ENCODE measurements at places on chromosomes 7 and 10.

GRCh38 chr10:88661018-88661417 lies 3.2 kb upstream of the LIPF start:
- DNase-seq = no peak

GRCh38 chr7:43758029-43758821 lies at the start of gene BLVRA:
Gene BLVRA (plus strand): TSS chr7:43758680. CDS start chr7:43771159, 12,479 bp downstream.
- DNase-seq = peak; percentile 48

DNA sequence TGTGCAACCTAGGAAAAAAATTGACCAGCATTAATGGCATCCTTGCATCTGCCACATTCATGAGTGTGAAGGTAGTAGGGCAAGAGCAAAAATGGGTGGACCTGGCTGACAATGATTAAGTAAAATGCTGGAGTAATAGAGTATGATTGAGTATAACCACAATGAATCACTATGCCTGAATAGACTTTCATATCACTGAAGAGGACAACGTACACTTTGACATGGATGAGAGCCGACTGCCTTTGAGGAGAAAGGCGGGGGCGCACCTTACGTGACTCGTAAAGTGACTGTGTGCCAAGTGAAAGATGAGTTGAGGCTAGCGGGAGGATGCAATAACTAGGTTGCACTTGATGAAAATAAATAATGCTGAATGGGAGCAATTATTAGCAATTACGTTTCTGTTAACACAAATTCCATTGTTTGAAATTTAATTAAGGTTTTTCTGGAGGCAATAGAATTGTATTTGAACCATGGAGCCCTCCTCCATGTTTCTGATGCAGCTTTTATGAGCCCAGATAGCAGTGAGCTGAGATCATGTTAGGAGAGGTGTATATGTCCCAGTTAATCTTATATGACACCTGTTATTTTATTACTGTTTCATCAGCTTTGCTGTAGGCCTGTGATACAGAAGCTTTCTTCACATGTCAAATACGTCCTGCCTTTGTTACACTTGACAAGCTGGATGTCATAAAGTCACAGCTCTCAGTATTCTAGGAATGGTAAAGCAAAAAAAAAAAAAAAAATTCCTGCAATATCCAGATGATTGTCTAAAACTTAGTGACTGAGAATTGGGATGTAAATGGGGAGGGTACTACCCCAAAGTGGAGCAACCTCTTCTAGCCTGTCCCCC lies 596.5 kb downstream of the NXPH1 start:
- DNase-seq = no peak

- DNase-seq = no peak
Measured at GRCh38 chr10:17176091-17176490, 25.4 kb downstream of the TRDMT1 start.

DNA sequence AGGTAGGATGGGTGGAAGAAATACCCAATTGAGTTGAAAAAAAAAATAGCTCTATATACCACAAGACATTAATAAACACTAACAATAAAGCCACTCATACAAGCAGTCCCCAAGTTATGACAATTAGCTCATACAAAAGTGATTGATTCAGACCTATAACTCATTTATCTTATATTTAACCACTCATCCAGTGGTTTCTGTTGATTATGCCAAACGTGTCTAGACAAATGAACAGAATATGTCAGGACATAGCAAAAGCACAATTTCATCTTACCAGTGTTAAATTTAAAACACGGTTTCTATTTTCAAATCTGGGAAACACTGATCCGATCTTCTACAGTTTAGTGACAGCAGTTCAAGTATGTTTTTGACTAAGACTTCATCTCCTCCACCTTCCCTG lies 17.0 kb downstream of the ABI1 start:
- DNase-seq = no peak

DNA sequence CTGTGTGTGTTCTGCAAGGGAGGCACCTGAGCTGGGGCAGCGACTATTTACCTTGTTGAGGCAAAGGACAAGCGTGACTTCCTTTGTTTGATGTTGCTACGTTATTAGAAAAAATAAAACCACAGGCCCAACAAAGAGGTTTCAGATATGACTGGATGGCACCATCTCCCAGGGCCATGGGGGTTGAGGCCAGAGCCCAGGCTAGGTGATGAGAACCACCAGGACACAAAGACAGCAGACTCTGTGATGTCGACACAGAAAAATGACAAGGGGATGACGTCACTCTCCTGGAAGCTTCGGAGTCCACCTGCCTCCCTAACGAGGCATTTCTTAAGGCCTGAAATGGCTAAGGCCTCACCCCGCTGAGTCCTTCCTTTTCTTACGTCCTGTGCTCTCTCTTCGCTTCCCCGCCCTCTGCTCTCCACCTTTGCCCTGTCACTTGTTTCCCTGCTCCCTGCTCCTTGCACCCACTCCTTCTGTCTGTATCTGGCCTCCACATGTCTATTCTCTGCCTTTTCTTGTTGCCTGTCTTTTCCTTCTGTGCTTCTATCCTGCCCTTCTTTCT lies 83.0 kb upstream of the ADRB1 start:
- no peak for DNase-seq

GRCh38 chr7:2617325-2617905 lies 14.4 kb upstream of the TTYH3 start:
- DNase-seq = no peak

DNA sequence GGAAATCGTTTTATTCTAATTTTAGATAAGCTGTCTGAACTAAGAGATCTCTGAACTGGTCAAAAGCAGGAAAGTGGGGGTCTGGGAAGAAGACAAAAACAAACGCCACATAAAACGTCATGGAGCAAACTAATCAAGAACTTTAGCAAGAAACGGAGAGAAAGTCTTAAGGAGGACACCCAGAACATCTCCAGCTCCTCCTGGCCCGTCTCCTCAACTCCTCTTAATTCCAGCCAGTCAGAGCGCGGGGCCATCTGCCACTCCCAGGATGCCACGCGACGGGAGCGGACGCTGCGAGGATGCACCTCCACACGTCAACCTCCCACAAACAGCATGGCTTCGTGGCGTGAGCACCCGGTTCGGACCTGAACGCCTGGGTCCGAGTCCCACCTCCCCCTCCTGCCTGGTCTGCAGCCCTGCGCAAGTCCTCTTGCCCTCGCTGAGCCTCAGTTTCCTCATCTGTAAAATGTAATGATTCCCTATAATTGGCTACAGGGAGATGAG lies 598 bp downstream of the MMS19 start:
- DNase-seq = peak; percentile 36

DNA sequence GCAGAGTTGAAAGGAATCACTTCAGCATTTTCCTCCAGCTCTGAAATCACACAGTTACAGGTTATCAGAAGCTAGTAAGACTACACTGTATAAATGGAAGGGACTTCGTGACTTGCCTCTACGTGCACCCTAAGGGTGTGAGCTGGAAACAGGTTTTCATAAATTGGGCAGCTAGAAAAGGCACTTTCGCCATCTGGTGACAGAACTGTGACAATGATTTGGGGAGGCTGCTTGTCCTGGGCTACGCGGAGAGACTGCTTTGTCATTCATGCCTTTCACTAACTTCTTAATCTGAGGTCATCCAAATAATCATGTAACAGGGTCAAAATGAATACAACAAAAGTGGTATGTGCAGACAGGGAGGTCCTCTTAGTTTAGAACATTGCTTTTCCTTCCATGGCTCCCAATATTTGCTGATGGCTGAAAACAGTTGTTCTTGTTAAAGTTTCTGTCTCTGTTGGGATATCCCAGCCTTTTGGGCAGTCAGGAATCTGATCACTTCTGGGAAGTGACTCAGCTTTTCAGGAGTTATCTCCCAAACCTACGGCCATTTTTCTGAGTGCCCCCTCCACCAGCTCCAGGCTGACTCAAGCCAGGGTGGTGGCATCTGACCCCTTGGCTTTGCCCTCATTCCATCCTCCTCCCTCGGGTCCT lies 17.8 kb downstream of the VWC2 start:
- no peak for DNase-seq

DNA sequence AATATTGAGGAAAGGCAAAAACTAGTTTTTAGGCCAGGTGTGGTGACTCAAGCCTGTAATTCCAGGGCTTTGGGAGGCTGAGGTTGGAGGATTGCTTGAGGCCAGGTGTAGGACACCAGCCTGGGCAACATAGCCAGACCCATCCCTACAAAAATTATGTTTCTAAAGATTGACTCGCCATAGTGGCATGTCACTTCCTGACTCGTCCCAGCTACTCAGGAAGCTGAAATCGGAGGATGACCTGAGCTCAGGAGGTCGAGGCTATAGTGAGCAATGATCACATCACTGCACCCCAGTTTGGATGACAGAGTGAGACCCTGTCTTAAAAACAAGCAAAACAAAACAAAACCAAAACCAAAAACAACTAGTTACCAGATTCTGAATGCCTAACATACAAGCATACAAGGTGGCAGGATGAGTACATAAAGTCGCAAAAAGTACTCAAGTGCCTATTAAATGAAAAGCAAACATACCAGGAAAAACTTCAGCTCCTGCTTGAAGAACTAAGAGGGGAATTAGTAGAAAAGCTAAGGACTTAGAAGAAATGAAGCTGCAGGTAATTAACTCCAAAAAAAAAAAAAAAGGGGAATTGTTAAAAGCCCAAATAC lies 14.1 kb downstream of the ZNF398 start:
- DNase-seq = no peak

DNA sequence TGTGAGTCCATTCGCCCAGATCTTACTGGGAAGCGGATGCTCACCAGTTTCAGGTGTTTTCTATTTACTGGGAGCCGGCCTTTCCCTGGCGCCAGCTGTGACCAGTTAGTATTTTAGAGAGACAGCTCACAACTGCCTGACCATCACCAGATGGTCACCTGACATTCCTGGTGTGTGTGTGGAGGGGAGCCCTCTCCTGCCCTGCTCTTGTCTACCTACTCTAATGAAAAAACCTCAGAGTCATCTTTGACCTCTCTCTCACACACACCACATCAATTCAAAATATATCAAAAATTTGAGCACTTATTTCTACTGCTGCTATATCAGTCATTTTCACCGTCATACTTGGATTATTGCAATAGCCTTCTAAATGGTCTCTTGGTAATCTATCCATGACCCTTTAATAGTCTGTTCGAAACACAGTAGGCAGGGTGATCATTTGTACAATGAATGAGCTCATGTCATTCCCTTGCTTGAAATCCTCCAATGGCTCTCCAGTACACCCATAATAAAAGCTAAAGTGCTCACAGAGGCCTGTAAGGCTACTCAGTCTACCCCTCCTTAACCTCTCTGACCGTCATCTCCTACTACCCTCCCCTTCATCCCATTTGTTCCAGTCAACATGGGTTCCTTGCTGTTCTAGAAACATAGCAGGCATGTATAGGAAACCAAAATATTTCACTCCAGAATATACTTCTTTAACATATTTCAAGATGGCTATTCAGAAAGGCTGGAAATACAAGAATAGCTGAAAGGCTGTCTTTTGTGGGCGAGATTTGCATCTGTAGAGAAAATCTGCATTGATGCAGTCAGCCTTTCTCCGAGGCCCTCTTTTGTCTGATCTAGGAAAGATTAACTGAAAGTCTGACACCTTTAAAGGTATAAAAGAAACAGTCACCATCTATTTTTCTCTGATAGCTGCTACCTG lies 17.5 kb upstream of the NT5C3A start:
- no peak for DNase-seq

DNA sequence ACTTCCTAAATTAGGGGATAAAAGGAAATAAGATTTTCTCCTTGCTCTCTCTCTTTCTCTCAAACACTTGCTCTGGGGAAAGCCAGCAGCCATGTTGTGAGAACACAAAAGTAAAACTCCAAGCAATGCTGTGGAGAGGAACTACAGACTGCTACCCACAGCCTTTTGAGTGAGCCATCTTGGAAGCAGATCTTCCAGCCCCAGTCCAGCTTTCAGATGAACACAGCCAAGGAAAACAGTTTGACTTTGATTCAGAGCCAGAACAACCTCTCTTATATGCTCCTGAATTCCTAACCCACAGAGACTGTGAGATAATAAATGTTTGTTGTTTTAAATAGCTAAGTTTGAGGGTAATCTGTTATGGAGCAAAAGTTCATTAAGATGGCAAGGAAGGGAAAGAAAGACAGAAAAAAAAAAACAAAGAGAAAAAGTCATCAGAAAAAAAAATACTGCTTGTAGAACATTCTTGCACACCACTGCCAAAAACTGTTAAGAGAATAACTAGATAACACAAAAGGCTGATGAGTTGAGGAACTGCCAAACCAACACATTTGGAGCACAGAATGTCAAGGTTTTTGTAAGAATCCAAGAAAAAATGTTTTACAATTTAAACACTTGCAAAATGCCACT lies 20.9 kb upstream of the PRKAR2B start:
- DNase-seq = no peak

- DNase-seq = no peak
Measured at GRCh38 chr7:121043314-121044234, 55.1 kb downstream of the CPED1 start.

DNA sequence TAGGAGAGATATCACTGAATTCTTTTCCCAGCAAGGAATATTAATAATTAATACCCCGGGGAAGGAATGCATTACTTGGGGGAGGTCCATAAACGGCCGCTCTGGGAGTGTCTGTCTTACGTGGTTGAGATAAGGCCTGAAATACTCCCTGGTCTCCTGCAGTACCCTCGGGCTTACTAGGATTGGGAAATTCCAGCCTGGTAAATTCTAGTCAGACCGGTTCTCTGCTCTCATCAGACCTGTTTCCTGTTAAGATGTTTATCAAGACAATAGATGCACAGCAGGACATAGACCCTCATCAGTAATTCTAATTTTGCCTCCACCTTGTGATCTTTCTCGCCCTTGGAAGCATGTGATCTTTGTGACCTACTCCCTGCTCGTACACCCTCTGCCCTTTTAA lies 162.8 kb upstream of the KCND2 start:
- no peak for DNase-seq

DNA sequence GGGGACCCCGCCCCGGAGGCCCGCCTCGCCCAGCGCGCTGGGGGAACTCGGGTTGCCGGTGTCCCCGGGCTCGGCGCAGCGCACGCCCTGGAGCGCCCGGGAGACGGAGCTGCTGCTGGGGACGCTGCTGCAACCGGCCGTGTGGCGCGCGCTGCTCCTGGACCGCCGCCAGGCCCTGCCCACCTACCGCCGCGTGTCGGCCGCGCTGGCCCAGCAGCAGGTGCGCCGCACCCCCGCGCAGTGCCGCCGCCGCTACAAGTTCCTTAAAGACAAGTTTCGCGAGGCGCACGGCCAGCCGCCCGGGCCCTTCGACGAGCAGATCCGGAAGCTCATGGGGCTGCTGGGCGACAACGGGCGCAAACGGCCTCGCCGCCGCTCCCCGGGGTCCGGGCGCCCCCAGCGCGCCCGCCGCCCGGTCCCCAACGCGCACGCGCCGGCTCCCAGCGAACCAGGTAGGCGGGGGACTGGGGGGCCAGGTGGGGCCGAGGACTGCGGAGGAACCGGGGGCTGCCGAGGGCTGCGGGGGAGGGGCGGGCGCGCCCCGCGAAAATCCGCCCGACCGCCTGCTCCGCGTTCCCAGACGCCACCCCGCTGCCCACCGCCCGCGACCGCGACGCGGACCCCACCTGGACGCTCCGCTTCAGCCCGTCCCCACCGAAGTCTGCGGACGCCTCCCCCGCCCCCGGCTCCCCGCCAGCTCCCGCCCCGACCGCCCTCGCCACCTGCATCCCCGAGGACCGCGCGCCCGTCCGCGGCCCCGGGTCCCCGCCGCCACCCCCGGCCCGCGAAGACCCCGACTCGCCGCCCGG lies 574 bp downstream of the UTF1 start:
- DNase-seq = peak; percentile 74

Data from mesothelial cell of epicardium (in vitro differentiated cells).